ENCODE measurements at places on chromosomes 16 and 17.

DNA sequence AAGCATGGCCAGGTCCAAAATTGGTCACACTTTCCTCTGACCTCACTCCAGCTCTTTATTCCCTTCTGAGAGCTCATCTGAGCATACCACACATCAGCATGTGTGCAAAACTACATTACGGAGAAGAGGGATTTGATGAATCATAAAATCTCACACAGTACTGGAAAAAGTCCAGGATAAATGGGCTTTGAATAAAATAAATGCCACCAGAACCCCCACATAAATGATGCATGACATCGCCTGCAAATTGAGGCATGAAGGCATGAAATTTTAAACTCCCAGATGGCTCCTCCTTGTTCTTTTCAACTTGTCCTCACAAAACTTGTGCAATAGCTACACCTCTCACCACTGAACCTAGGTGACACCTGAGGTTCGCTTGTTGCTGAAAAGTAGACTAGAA is 439.5 kb downstream of the CA10 start:
- no peak for DNase-seq

- DNase-seq: no peak
These were observed 17.7 kb downstream of the CUEDC1 start for GRCh38 chr17:57937492-57937891.

GRCh38 chr17:9410301-9410700 is 165.3 kb downstream of the STX8 start:
- DNase-seq: no peak

DNA sequence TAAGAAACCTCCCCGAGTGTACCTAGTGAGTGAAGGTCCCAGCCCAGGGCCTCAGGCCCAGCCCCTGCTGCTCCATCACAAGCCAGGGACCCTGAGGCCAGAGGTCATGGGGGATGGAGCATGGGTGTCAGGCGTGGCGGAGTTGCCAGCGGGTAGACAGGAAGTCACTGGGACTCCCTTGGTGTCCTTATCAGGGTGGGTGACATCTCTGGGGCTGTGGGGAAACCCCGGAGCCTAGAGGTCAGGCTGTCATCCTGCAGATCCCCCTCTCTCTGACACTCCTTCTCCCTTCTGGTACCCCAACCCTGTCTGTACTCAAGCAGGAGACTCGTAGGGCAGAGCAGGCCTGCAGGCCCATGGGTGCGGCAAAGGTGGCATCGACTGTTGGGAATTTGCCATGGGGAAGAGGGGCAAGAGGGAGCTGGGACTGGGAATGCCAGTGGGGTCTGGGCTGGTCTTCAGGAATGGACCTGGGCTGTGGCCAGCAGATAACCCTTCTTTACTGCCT is 10.8 kb upstream of the ADGRG1 start:
- DNase-seq: no peak

GRCh38 chr16:3961449-3961849 is 80.9 kb upstream of the CREBBP start:
- DNase-seq: no peak

DNA sequence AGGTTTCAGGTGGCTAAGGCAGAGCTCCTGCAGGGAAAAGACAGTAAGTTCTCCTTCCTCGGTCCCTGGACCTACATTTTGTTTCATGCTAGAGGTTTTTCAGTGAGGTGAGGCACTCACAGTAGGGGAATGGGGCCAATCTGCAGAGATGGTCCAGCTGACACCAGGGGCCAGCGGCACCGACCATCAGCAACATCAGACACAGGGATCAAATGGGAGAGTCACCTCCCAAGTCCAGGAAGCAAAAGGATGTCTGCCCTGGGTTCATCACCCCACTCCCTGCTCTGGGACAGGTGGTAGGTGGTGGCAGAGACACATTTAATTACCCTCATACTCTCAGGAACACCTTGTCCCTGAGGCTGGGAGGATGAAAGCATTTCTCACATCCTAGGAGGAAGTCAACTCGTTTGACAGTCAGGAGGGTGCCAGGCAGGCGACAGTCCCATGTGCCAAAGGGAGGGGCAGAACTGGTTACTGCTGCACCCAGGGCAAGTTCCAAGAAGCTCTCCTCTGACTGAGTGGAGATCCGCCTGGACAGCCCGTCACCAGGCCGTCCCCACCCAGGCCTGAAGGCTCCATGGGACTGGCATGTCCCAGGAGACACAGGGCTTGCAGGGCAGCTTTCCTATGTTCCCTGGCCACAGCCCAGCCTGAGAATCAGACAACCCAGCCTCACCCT is 19.2 kb downstream of the ATP6V0D1 start:
- no peak for DNase-seq

- no peak for DNase-seq
These were observed 217.8 kb downstream of the GRIN2A start for GRCh38 chr16:9964426-9964825.

GRCh38 chr17:62735044-62735651 is 73.0 kb downstream of the MARCHF10 start:
- no peak for DNase-seq

DNA sequence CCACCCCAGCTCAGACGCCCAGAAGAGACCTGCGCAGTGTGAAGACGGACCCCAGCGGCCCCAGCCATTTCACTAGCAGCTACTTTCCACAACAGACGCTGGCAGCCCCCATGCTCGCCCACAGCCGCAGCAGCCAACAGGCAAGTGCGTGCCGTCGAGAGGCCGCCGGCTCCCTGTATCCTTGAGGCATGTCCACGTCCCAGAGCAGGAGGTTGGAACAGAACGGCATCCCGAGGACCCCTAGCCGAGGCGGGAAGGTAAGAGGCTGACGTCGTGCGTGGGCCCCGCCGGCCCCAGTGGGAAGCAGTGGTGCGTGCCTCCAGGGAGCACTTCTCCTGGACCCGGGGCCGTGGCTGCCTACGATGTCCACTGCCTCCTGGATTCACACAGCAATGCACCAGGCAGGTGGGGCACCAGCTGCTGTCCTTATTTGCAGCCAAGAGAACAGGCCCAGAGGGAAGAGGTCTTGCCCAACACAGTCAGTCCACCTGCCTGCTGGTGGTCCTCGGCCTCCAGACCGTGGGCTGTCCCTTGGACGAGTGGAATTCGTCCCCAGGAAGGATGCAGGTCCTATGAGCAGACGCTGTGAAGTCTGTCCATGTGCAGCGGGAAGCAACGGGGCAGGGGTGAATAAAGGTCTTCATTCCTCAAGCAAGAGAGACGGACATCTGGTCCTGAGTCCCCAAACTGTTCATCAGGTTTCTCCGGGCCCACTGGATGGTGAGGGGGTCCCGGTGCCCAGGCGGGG is 38.5 kb downstream of the SLC7A5 start:
- DNase-seq: no peak

DNA sequence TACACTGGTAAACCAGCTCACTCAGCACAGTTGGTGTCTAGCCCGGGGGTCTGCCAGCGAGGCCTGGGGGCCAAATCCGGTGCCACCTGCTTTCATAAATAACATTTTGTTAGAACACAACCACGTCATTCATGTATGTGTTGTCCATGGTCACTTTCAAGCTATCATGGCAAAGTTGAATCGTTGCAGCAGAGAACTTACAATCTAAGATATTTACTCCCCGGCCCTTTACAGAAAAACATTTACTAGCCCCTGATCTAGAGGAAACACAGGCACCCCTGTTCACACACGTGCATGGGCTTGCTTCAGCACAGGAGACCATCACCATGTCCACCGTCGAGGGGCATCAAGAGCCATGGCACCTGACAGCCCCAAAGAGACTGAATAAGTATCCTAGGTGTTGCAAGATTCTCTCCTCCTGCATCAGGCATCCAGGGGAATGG is 111.4 kb upstream of the DNAH9 start:
- DNase-seq: no peak

GRCh38 chr16:85402910-85403692 is 210.0 kb upstream of the GSE1 start:
- DNase-seq: no peak

DNA sequence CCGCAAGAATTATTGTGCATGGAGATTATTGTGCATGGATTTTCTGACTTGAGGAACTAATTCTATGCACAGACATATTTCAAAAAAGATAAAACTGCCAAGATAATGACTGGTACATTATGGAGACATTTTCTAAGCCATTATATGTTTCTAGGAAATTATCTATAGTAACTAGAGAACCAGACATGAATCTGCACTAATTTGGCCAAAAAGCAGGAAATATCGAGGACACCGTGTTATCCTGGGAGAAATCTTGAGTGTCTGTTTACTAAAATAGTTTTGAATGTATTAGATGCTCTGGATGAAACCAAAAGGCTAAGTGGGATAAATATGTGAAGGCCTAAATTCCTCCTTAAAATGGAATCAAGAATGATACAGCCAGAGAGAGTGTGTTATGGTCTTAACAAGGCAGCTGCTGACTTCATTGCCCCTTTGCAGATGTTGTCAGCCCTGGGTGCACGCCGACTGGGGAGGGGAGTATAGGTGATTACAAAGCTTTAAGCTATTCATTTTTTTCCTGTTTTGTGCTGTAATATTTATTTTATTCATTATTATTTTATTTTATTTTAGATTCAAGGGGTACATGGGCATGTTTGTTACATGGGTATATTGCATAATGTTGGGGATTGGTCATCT is 226.7 kb downstream of the UTP18 start:
- DNase-seq: no peak

DNA sequence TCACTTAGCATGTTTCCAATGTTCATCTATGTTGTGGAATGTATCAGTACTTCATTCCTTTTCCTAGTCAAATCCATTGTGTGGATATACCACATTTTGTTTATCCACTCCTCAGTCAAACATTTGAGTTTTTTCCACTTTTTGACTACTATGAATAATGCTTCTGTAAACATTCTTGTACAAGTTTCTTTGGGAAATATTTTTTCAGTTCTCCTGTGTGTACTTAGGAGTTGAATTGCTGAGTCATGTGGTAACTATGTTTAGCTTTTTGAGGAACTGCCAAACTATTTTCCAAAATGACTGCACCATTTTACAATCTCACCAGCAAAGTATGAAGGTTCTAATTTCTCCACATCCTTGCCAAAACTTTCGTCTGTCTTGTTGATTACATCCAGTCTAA is 223.7 kb upstream of the AXIN2 start:
- DNase-seq: no peak

DNA sequence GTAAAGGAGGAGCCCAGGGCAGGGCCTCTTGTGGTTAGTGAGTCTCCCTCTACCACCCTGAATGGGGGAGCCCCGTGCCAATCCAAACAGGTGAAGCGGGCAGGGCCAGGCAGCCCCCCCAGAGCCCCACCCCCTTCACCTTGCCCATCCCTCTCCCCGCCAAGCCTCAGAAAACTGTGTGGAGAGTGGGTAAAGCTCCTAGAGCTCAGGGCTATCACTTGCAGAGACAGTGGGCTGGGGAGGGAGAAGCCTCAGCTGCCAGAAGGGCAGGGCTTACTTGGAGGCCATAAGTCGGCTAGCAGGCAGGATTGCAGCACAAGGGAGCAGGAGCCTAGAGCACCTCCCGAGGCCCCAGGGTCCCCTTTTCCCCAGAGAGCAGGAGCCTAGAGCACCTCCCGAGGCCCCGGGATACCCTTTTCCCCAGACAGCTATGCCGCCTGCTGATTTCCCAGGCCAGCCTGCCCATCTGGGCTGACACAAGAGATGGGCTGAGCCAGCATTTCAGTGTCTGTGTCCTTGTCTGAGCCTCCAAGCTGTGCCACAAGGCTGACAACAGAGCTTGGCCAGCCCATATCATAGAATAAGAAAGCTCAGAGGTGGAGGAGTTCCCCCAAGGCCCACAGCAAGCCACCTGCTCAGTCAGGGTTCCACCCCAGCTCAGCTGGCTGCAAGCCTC is 6.7 kb upstream of the KRT14 start:
- DNase-seq: no peak

DNA sequence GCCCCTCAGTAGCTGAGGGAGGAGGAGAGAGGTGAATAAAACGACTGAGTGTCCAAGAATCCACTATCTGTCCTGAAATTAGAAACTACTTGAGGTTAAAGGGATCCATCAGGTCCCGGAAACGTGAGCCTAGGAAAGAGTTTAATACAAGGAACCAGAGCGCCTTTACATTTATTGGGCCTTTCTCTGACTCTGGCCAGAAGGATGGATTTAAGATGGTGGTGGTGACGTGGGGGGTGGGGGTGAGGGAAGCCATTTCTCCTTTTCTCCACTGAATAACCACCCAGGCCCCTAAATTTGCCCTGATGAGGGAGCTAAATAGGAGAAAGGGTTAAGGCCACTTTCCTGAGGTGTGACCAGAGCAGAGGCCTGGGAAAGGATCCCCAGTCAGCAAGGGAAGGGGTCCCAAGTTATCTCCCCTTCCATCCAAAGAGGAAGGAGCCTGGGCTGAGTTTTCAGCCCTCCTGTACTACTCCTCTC is 1.0 kb upstream of the HOXB9 start:
- DNase-seq: no peak

DNA sequence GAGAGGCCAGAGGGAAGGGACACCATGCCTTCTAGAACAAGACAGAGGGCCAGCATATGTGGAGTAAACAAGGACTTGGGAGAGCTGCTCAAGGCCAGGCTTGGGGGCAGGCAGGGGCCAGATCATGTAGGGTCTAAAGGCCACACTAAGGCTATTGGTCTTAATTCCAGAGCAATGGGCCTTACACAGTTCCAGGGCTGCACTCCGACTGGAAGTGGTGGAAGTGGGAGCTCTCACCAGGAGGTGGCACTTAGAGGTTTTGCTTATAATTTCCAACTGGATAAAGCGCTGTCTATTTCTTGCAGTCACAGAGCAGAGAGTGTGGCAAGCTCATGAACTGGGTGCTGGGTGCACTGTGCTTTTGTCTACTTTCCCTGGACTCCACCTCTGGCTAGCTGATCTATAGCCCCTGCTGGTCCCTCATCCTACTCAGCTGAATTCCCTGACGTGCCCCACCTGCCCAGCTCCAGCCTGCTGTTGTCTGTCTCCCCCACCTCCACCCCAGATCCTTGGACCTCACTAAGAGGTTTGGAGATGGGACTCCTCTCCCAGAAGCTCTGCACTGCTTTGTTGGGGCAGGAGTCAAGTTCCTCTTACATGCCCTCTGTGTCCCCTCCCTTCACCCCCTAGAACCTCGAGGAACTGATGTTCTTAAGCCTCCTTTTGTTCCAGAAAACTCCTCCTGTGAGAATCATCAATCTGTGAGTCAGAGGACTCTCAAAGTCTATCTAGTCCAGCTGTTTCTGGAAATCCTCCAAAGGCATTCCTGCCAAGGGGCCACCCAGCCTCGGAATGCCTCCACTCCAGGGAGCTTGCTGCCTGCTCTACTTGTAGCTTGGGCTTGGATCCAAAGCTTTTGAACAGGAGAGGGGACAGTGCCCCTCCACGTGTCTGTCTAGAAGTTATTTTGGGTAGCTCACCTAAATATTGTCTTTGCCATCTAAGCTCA is 48.1 kb upstream of the KSR1 start:
- DNase-seq: no peak

DNA sequence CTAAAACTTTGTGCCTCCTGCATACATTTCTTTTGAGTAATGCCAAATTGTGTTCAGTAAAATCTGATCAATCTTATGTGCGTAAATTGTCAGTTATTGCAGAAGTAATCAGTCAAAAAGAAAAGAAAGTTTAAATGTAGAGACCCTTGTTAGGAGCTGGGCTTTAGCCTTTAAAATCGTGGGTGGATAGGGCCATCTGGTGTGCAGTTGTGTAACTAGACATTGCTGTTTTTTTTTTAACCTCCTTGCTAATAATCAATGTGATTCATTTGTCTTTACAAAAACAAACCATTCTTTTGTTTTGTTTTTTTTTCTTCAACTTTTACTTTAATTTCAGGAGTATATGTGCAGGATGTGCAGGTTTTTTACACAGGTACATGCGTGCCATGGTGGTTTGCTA is 5.3 kb upstream of the WWOX start:
- no peak for DNase-seq

All from stimulated activated CD4-positive, alpha-beta T cell treated with anti-CD3 and anti-CD28 coated beads, Interleukin-4, amount 100 ng/mL, for 48 hours (primary cell).